ENCODE measurements at places on chromosomes 6 and 20.

- DNase-seq = no peak
These were observed 481.5 kb upstream of the JAG1 start for GRCh38 chr20:11155156-11155756.

DNA sequence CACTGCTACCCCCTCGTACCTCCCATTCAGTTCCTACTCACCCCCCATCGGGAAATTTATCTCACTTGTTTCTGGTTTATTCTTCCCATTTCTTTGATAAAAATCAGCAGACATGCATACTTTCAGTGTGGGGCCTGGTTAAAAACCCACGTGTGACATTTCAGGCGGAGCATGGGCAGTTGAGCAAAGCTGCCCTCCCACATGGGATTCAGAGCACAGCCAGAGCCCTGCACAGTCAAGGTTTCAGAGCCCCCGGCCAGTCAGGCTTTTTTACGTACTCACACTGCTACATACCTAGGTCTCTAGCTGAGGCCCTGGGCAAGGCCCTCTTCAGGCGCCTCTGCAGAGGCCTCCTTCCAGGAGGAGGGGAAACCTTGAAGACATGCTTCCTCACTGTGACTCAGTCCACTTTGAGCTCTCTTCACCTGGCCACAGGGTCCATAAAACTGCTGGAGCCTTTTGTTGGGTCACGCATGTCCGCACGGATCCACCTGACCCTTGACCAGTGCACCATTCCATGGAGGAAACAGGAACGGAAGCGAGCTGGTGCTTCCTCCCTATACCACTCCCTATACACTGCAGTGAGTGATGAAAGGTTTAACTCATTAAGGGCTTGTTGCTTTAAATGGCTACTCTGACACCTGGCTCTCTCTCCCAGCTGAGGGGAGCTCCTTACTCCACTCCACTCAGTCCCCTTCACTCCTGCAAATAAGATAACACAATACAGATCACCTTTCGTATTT lies 713.3 kb downstream of the PRKN start:
- DNase-seq = no peak

GRCh38 chr6:135185483-135185882 lies 4.4 kb downstream of the MYB start:
- no peak for DNase-seq

DNA sequence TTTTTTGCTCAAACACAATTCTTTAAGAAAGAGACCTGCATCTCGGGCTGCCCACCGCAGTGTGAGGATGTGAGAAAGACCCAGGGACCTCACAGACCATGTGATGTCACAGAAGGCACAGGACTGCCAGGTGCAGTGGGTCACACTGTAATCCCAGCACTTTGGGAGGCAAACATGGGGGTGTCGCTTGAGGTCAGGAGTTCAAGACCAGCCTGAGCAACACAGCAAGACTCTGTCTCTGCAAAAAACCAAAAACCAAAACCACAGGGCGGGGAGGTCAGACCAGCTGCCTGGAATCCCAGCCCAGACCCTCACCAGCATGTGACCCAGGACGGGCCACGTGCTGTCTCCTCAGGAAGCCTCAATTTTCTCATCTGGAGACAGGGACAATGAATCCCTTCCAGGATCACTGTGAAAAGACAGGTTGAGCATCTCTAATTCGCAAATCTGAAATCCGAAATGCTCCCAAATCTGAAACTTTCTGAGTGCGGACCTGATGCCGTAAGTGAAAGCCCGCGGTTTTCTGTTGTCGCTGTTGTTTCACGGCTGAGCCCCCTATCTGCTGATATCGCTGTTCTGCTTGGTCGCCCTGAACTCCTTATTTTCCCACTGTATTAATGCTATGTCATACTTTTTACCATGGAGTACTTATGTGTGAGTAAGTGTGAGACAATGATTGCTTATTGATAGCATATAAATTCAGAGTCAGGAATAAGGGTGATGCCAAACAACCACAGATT lies 159.5 kb upstream of the PTPN1 start:
- DNase-seq = no peak

DNA sequence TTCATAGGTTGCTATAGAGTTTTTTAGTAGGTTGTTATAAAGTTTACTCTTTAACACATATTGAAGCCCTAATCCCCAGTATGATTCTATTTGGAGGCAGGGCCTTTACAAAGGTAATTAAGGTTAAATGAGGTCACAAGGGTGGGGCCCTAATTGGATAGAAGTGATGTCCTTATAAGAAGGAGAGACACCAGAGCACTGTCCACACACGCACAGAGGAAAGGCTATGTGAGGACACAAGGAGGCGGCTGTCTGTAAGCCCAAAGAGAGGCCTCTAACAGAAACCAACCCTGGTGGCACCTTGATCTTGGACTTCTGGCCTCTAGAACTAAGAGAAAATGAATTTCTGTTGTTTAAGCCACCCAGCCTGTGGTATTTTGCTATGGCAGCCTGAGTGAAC lies 98.5 kb downstream of the GJA10 start:
- no peak for DNase-seq

DNA sequence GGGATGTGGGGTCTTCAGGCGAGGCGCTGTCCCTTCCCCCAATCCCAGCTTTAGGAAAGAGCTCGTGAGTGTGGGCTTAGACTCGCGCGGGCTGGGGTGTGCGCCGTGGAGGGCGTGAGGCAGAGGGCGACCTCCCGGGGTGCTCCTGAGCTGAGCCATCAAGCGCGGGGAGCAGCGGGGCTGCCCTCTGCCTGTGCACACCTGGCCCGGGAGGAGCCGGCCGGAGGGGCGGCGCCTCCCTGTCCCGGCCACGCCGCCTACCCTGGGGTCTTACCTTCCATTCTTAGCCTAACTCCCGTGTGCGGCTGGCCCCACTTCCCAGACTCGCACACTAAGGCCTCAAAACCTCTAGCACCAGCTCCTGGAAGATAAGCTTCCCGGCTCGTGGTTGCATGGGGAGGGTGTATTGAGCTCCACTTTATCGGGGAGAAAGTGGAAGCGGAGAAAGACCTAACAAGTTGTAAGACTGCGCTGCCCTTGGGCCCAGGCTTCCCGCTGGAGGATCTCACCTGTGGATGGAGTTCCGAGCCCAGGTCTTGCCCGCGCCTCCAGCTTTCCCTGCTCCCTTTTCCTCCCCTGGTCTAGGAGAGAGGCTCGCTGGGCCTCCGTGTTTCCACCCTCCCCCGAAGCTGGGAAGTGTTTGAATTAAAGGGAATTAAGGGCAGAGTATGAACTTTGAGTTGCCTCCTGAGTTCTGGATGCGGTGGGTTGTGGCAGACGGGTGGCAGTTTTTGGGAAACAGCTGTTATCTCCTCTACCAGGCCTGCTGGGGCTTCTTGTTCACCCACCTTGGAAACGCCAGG lies 1.2 kb downstream of the DNMT3B start:
- no peak for DNase-seq

DNA sequence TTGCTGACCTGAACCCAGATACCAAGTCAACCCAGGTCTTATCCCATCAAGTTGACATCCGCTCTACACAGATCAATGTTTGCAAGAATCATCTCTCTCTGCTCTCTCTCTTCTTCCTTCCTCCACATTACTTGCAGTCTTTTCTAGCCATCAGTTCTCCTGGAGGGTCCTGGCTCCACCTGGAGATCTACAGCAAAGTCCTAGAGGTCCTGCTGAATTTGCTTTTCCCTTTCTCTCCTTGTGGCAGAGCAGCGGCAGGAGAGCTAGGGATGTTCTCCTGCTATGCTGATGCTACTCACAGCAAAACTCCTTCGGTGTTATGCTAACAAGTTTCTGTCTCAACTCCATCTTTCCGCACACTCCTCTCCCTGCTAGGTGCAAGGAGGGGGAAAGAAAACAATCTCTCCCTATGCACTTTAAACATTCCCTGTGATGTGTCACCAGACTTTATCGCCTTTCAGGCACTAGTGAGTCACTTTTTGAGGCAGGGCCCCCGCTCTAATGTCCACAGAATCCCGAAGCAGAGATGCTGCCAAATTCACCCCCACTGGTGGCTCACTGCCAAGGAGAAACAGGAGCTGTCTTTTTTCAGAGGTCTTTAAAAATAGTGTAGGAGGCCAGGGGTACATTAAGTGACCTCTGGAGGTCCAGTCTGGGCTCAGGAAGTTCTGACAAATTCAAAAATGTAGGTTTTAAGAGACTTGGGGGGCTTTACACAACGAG lies 62.6 kb downstream of the FAM50B start:
- no peak for DNase-seq

DNA sequence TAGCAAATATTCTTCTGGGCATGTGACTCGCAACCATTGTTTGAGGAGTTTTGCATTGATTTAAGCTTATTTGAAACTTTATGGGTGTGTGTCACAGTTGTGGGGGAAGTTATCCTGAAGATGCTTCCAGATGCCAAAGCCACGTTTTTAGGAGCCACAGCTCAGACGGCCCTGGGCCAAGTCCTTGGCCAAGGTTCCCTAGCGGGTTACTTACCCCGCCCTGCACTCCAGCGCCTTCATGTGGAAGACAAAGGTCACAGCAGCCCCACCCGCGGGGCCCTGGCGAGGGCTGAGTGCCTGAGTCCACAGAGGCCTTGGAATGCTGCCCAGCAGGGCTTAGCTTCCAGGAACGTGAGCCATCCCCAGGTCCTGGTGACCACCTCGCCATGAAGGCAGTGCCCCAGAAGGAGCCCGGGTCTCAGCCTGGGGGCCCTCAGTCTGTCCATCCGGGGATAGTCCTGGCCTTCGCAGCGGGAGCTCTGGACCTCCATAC lies 308.3 kb downstream of the CDH4 start:
- DNase-seq = no peak
